ENCODE measurements at places on chromosomes 4 and X.
A peak's percentile ranks its signal among the peaks of the same experiment; 100 is the strongest.

DNA sequence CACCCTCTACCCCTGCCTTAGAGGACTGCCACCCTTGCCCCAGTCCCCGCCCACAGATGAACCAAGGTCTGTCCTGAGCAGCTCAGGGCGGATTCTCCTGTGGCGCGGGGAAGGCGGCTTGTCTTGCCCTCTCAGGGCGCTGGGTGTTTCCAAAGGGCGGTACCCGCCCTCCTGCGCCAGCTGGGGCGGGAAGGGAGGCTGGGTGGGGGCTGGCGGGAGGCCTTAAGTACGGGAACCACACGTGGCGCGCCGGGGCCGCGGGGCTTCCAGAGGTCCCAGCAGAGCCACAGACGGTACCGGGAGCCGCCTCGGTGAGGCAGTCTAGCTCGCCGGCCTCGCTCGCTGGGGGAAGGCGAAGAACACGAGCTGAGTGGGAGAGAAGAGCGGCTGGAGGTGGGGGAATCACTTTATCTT is 361.1 kb downstream of the MID1IP1 start:
- peak; percentile 12 for DNase-seq

DNA sequence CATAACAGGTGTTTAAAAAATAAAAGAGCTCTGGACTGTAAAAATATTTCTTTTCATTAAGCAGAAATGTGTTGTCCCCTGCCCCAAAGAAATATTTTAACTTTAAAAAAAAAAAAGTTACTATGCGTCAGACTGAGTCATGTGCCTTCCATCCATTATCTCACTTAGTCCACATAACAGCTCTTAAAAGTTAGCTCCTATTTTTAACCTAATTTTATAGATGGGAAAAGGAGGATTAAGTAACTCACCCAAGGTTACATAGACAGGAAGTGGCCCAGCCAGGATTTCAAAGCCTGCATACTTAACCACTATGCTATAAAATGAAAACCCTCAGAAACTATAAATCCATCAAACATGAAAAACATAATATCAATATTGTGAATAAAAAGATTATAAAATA is 97.7 kb downstream of the MANBA start:
- no peak for DNase-seq

DNA sequence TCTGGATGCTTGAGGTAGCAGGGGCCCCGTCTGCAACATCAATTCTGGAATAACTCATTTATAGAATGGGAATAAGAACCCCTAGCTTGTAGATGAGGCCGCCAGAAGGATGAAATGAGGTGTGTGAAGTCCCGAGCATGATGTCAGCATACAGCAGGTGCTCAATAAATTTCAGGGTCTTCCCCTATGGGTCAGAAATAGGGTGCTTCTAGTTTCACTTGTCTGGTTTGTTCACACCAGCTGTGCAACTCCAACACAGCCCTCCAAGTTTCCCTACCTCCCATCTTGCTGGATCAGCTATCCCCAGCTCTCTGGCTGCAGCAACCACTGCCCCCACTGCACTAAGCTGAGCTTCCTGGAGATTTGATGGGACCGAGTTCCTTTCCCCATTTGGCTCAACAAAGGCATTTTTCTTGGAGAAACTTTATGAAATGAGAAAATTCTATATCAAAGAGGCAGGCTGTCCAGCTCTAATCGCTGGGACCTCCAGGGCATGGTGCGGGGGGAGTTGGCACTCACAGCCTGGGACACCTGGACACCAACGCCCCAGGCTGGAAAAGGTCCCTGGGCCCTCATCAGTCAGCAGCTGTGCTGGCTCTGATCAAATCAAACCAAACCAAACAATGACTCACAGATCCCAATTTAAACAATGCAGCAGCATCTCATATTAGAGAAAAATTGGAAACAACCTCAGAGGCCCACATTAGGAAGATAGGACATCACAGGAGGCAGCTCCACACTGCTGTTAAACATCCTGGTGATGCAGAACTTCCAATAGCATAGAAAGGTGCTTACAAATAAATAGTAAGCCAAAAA is 13.3 kb downstream of the SLC2A9 start:
- DNase-seq = no peak

DNA sequence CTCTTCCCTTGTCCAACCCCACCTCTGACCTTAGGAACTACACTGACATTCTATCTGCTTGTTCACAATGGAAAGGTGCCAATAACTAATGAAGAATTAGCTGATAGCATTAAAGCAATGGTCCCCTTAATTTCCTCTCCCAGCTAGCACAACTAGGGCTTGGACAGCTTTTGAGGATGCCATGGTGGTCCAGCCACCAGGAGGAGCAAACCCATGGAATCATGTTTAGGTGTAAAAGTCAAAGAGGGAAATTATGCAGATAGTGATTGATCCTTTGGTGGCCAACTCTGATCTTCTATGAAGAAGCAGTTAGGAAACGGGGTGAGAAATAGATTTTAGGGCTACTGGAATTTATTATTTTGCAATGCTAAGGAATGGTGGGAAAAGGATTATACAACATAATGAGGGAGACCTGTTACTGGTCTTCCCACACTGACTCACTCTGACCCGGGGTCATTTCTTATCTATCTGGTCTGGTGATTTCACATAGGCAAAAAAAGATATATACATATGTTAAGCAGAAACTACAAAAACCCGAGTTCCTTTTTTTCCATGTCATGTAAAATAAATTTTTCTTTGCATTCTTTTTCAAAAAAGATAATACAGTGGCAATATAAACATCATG is 45.8 kb upstream of the FBXW7 start:
- no peak for DNase-seq

DNA sequence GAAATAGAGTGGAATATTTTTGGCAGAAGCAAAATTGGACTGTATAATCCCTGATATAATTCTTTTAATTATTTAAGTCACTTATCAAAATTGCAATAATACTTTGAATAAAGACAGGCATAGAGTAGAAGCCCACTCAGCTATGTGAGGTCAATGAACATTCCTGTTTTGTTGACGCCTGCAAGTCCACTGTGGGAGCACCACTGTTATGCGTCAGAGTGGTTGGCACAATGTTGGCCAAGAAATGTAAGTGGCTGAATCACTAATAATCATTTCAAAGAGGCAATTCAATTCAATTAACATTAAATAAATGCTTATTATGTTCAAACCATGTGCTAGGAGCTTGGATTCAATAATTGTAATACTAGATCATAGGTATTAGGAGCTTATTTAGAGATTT is 221.0 kb downstream of the SPCS3 start:
- DNase-seq = no peak

DNA sequence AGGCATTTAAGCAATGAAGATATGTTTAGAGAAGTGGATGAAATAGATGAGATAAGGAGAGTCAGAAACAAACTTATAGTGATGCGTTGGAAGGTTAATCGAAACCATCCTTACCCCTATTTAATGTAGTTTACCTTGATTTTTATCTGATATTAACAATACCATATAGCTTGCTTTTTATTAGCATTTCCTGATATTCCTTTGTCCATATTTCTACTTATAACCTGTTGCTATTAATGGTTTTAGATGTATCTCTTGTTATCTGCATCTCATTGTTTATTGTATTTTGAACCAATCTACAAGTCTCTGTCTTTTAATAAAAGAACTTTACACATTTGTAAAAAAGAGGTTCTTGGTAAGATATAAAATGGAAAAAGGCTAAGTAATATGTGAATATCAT is 1.6 kb downstream of the TCEAL9 start:
- DNase-seq = no peak

DNA sequence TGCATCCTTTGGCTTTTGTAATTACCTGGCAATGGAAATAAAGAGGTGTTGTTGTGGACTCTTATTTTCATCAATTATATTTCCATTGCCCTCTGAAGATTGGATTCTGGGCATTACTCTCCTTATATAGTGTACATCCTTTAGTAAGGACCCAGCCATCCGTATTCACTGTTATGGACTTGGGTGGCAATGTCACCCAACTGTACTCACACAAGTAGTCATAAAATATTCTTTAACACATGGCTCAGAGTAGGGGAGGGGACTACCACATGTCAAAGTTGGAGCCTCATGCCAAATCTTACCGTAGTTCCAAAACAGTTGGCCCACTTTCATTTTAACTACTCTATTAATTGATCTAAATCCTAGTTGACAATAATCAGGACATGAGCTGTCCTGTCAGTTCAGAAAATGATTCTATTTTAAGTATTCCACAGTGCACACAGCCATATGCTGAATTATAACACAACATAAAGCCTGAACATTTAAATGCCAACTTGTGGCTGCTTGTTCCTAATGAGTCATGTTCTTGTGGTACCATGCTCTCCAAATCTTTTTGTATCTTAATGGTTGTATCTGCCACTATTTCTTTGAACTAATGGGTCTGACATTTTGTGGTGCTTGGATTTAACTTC is 4.9 kb downstream of the FRAS1 start:
- DNase-seq = no peak

Measured in stimulated activated CD4-positive, alpha-beta T cell treated with anti-CD3 and anti-CD28 coated beads, Interleukin-1b, Interleukin-23, amount 100 ng/mL, for 1 hour (primary cell).